ENCODE measurements at places on chromosomes 1 and 21.

GRCh38 chr1:10745886-10746455 is 50.5 kb downstream of the CASZ1 start:
- no peak for DNase-seq

- DNase-seq = no peak
Measured at GRCh38 chr1:21651214-21652042, 17.7 kb downstream of the RAP1GAP start.

GRCh38 chr1:111204201-111204982 is 3.9 kb upstream of the DENND2D start:
- no peak for DNase-seq

- no peak for DNase-seq
Measured at GRCh38 chr1:172427191-172427590, 6.7 kb downstream of the C1orf105 start.

GRCh38 chr21:44847261-44848056 is 26.0 kb downstream of the PTTG1IP start:
- DNase-seq = no peak

GRCh38 chr1:6301526-6301925 is 40.6 kb upstream of the GPR153 start:
- DNase-seq = no peak

DNA sequence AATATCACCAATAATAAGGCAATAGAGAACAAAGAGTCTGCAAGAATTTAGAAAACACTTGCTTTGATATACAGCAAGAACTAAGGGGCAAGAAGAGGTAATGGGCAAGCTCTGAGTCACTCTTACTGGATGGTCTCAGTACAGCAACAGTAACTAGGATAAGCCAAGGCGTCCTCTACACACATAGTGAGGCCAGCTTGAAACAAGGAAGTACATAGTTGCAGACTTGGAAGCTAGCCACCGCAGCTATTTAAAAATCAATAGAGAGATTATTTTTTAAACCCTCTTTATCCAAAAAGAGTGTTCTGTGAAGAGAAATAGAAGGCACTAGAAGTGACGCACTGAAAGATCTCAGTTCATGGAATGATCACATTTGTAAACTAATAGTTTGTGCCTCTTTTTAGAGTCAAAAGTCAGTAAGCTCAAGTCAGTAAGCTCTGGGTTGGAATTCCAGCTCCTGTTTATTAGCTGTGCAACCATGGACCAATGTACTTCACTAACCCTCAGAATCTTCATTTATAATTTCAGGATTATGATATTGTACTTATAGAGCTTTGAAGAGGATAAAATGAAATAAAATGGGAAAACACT is 118.6 kb downstream of the AKT3 start:
- DNase-seq = no peak

DNA sequence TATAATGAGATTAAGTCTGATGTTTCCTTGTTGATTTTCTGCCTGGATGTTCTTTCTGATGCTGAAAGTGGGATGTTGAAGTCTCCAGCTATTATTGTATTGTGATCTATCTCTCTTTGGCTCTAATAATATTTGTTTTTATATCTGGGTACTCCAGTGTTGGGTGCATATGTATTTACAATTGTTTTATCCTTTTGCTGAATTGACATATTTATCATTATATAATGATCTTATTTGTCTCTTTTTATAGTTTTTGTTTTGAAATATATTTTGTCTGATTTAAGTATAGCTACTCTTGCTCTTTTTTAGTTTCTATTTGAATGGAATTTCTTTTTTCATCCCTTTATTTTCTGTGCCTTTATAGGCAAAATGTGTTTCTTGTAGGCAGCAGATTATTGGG is 522.2 kb upstream of the NEGR1 start:
- no peak for DNase-seq

- no peak for DNase-seq
Measured at GRCh38 chr1:193085263-193085662, 20.0 kb downstream of the GLRX2 start.

GRCh38 chr1:15259622-15260007 is 12.6 kb downstream of the FHAD1 start:
- DNase-seq = no peak

DNA sequence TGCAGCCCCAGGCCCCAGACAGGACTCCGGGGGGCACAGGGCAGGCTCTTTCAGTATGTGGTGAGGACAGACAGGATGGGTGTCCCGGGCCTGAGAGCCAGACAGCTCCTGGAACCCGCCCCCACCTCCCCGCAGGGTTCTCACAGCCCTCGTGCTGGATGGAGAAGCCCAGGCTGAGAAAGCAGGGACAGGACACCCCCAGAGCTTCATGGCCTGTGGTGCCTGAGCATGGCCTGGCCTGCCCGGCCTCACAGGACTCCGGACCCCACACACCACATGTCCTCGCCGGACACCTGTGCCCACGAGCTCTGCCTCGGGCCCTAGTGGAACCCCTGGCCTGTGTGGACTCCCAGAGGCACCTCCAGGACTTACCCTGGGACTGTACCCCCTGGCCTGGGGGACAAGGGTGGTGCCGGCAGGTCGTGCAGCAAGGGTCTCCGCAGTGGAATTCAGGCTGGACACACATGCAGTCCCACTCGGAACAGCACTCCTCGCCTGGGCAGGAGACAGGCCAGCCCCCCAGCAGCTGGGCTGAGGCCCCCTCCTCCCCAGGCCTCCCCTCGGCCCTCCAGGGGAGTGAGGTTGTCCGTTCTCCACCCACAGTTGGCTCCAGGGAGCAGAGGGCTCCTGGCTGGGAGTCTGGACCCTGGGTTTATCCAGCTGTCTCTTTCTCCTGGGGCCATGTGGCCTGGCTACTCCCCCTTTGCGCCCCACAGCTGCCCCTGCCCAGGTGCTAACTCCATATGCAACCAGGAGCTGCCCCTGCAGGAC is 1.2 kb downstream of the TNFRSF18 start:
- no peak for DNase-seq

- DNase-seq = no peak
Measured at GRCh38 chr1:62117018-62117750, 77.5 kb upstream of the L1TD1 start.

GRCh38 chr1:236608930-236609726 is 4.8 kb upstream of the HEATR1 start:
- no peak for DNase-seq

GRCh38 chr1:175701590-175701989 is 41.8 kb downstream of the TNR start:
- no peak for DNase-seq

GRCh38 chr1:172255223-172255560 is 165.3 kb upstream of the C1orf105 start:
- no peak for DNase-seq

DNA sequence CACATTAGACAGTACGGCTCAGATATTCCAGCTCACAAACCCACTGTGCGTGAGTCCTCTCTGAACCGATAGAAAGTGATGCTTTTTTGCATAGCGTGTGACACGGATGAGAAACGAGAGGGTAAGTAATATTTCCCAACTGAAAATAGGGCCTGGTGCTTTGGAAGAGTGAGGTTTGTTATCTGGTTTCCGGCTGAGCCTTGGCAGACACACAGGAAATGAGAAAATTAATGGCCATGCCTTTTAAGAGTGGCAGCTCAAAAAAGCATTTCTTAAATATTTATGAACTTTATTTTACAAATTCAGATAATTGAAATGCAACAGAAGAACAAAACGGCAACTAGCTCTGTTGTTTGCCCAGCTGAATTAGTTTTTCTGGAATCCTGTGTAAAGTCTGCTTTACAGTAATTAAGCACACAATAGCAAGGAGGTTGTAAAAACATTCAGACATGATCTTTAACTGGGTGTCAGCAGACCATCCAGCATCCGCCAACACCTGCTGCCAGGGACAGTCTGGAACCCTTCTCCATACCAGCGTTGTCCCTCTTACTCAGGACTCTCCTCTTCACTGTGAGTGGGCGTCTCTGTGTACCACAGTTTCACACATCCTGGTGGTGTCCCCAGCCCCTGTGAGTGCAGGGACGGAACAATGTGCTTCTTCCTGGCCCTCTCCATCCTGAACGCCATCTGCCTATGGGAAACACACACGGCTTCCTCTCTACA is 155.4 kb downstream of the PGBD5 start:
- DNase-seq = no peak

GRCh38 chr1:3033040-3033789 is 11.9 kb downstream of the ACTRT2 start:
- no peak for DNase-seq

DNA sequence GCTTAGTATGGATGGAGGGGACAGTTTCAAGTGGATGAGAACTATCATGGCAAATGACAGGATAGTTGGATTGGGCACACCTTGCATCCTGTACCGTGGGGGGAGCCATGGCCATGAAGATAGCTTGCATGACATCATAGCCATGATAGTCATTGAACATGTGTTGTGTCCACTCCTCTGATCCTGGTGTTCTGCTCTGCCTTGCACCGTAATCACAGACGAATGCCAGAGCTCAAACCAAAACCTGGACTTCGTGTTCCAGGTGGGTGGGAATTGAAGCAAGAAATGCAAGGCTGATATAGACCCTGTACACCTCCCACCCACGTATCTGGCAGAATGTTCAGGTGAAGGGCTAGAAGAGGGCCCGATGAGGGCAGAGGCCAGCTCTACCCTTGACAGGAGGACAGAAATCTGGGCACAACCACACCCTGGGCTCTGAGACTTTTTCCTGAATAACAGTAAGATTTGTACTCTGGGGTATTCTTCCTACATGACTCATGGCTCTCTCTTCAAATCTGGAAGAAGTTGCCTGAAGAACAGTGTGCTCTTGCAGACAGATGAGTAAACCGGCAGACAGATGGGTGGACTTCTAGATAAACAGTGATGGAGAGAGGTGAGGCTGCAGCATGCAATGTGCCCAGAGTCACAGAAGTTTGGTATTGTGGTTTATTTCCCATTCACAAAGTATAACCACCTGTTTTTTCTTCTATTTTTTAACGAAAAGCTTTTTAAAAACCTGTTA is 45.0 kb downstream of the KCNJ6 start:
- no peak for DNase-seq

GRCh38 chr1:22142315-22143064 is 407 bp downstream of the WNT4 start:
- DNase-seq = no peak

GRCh38 chr1:63408331-63408730 is 40.9 kb downstream of the ALG6 start:
- DNase-seq = no peak

GRCh38 chr21:16082038-16082816 is 352.4 kb downstream of the USP25 start:
- no peak for DNase-seq

Measured in smooth muscle cell of the brain vasculature (primary cell).